PC-3 (cell line): ENCODE measurements at places on chromosomes 4 and X.

DNA sequence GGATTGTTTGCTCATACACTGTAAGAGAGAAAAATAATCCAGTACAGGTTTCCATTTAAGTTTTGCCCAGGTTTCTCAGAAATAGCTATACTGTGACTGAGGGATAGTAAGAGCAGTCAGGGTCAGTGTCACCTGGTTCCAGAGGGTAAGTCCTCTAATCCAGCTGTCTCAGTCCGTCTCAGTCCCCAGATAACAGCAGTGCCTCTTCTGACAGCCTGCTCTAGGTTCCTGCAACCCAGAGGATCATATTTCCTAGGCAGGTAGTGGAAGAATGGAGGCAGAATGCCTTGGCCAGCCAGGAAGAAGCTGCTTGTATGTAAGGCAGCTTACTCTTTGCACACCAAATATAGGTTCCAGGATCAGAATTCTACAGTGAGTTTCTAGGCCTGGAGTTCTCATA is 22.6 kb upstream of the GNRHR start:
- no peak for DNase-seq

- DNase-seq = no peak
Measured at GRCh38 chr4:25860586-25861279, 2.1 kb downstream of the SEL1L3 start.

- DNase-seq = no peak
Measured at GRCh38 chr4:93029769-93030168, 726.0 kb downstream of the GRID2 start.

GRCh38 chr4:36841583-36842326 is 402.8 kb upstream of the NWD2 start:
- DNase-seq = peak; percentile 2

GRCh38 chr4:52750819-52751486 is at the start of gene ERVMER34-1:
Gene ERVMER34-1, minus strand, starts transcription at chr4:52751425. Its CDS starts 5,905 bp downstream, at chr4:52745520.
- peak; percentile 14 for DNase-seq

DNA sequence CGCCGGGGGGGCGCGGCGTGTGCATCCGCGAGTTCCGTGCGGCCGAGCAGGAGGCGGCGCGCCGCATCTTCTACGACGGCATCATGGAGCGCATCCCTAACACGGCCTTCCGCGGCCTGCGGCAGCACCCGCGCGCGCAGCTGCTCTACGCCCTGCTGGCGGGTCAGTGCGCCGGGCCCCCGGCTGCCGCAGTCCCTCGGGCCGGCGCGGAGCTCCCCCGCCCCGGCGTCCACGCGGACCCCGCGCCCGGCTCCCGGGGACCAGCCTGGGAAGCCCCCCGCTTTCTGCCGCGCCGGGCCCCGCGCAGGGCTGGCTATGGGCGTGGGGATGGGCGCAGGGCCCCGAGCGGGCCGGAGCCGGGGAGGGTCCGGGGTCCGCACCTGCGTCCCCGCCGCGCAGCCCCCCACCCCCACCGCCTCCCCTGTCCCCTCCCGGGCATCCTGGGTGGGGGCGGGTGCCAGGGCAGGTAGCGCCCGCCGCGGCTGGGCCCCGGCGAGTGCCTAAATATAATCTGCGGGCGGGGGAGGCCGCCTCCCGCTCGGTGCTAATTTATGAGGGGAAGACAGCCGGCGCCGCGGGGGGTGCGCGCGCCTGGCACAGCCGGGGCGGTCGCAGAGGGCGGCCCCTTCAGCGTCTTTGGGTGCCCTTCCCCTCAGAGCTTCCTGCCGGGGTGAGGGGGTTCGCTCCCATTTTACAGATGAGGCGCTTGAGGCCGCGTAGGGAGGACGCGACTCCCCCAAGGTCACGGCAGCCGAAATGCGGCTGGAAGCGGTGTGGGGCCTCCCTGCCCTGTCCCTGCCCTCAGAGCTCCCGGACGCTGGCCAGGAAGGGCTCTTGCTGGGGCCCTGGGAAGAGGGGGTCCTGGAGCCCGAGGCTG is 837 bp downstream of the NAT8L start:
- no peak for DNase-seq

- DNase-seq = no peak
Measured at GRCh38 chrX:112011376-112011775, 71.2 kb downstream of the TRPC5 start.
